CD8-positive, alpha-beta memory T cell (primary cell): ENCODE measurements at places on chromosomes 11 and 22.

- DNase-seq: no peak
Measured at GRCh38 chr11:116773203-116774097, 663 bp upstream of the BUD13 start.

DNA sequence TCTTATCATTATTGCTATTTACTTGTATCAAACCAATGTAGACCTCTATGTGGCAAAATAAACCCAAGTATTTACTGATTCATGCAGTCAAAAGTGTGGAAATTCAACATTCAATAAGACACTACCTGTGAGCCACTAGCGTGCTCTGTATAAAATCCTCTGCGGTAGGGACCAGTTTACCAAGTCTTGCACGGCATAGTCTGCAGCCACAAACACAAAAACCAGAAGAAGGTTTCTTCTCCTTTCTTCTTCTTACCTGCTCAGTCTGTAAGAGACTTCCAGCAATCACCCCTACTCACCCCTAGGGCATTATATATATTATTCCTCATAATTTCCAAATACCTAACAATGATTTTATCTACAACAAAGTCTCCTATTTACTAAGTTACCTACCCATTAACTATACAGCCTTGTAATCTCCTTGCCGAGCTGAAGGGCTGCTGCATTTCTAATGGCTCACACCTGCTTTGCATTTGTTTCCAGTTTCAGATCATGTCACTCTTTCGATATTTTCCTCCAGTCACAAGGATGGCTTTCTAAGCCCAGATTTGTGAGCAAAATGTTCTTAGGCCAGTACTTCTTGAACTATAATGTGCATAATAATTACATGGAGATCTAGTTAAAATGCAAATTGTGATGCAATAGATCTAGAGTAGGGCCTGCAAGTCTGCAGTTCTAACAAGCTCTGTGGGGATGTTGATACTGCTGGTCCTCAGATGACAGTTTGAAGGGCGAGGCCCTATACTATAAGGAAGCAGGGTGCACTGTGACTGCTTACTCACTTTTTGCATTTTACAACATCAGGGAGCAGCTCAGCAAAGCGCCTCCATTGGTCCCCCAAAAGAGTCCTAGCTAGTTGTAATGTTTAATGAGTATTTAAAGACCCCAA, 191.9 kb upstream of the DDI1 start:
- no peak for DNase-seq

GRCh38 chr11:32899438-32899837, 6.8 kb downstream of the QSER1 start:
- DNase-seq: no peak

DNA sequence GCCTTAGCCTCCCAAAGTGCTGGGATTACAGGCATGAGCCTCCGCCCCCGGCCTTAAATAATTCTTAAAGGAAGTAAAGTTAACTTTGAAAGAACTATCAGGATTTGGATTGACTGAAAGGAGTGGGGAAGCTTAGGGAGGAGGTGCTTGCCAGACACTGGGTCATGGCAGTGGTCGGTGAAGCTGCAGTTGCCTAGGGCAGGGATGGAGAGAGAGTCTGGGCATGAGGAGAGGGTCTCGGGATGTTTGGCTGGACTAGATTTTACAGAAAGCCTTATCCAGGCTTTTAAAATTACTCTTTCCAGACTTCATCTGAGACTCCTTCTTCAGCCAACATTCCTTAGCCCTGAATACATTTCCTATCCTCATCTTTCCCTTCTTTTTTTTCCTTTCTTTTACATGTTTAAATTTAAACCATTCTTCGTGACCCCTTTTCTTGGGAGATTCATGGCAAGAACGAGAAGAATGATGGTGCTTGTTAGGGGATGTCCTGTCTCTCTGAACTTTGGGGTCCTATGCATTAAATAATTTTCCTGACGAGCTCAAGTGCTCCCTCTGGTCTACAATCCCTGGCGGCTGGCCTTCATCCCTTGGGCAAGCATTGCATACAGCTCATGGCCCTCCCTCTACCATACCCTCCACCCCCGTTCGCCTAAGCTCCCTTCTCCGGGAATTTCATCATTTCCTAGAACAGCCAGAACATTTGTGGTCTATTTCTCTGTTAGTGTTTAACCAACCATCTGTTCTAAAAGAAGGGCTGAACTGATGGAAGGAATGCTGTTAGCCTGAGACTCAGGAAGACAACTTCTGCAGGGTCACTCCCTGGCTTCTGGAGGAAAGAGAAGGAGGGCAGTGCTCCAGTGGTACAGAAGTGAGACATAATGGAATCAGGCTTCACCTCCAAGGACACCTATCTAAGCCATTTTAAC, at the start of gene NNMT:
NNMT (plus strand) TSS at position 724 of the 929 bp plus-strand sequence; CDS start at position 882, 158 bp downstream.
- no peak for DNase-seq

DNA sequence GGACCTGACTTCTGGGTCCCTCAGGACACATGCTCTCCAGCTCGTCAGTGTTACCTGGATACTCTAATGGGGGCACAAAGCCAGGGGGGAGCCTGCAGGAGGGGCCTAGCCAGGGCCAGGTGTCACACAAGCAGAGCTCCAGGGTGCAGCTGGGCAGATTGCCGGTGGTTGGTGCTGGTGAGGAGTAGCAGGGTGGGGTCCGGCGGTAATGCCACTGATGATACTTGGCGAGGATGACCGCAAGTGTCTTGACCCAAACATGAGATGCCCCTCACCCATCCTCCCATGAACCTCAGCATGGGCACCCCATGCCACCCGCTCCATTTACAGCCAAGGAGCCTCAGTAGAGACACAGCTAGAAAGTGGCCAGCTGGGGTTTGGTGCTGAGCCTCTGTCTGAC, 15.1 kb upstream of the KCNQ1OT1 start:
- no peak for DNase-seq

DNA sequence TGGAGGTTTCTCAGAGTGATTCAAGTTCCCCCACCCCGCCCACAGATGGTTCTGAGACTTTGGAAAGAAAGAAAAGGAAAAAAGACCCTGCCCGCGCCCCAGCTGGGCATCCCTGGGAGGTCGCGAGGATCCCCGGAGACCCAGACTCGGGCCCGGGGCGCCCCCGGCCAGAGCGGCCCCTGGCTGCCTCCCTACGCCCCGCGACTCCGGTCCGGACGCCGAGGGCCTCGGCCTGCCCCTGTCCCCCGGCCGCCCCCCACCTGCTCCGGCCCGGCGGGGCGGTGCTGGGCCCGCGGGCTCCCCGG, 2.3 kb upstream of the AIFM3 start:
- DNase-seq: no peak

- DNase-seq: no peak
Measured at GRCh38 chr11:64120951-64121569, 44.9 kb downstream of the MACROD1 start.

DNA sequence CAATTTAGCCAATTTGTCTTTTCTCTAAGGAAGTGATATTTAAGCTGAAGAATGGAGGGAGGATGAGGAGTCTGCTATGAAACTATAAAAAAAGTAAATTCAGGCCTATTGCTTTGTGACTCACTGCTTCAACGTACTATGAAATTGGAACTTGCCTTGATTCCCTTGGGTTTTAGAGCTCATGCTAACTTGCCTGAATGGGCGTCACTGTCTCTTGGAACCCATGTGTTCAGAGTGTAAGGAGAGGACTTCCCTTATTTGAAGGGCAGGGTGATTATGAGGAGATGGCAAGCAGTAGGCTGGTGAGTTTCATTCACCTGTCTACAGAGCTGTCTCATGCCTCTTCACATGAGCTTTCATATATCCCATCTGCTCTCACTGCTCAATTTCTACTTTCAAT, 28.7 kb upstream of the WT1 start:
- DNase-seq: no peak

GRCh38 chr22:20590477-20591294, 83.3 kb downstream of the MED15 start:
- no peak for DNase-seq

- DNase-seq: no peak
Measured at GRCh38 chr11:101010899-101011298, 118.7 kb downstream of the PGR start.

DNA sequence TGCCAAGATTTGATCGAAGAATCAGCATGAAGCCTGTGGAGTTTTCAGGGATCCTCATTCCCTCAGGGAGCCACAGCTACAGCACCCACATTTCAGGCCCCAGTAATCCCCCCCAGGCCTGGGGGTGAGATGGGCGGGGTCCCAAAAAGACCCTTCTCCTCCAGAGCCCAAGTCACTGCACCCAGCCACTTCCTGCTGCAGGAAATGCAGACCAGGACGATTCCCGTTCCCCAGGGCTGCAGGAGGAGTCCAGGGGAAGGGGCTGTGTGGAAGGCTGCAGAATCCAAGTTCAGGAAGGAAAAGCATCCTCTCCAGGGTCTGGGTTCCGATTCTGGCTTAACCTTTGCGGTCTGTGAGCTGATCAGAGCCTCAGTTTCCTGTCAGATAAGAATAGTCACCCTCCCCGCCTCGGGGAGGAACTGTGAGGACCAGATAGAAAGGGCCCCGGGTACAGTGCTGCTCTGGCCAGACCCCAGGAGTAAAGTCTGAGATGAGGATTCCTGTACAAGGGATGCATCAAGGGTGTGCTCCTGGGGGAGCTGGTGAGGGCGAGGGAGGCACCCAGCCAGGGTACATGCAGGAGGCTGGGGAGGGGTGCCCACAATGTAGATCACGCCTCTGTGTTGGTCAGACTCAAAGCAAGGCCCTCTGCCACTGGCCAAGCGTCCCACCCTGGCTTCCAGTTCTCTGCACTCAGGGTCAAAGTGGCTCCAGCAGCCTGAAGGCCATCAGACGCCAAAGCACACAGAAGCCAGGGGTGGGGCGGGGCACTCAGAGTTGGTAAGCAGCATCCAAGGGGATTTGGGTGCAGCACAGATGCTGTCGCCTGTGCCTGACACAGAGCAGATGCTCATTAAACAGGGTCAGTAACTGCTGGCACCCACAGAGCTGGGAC, 30.1 kb upstream of the TP53I11 start:
- no peak for DNase-seq

GRCh38 chr22:25051983-25052710, 99.6 kb downstream of the KIAA1671 start:
- DNase-seq: no peak

DNA sequence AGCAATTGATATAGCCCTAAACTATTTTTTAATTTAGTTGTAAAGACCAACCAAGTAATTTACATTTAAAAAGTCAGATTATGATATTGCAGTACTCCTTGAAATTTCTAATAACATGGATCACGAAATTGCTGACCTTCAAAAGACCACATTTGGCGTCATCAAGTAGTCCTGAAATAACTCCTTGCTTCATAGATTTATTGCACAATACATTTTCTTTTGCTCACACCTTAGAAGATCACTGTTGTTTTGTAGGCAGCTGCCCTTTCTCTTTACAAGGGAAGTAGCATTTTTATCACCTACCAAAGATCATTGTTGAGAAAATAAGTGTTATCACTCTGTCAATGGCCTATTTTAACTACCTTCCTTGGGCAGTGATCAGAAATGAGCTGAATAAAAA, 815.8 kb downstream of the METTL15 start:
- no peak for DNase-seq

DNA sequence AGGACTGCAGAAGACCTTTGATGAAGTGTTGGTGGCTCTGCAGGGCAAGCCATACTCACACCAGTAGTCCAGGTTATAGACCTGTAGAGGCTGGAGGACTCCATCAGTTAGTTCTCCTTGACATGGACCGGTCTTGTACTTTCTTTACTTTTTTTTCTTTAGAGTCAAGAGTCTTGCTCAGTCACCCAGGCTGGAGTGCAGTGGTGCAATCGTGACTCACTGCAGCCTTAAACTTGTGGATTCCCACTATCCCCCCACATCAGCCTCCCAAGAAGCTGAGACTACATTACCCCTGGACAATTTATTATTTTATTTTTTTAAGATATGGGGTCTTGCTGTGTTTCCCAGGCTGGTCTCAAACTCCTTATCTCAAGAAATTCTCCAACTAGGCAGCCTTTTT, 49.6 kb upstream of the E2F8 start:
- no peak for DNase-seq

DNA sequence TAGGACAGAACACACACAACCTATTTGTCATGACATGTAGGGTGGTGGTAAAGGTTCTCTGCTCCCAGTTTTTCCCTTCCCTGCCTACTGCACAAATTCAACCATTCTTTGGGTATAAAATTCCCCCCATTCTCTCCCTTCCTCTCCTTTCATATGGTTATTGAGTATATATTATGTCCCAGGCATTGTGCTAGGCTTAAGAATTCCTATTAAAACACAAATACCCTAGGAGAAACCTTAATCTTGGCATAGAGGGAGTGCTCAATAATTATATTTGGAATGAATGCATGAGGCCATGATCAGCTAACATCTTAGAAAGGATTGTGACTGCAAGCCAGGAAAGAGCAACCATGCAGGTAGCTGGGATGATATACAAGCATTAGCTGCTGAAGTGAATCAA, 120.4 kb upstream of the MTMR2 start:
- no peak for DNase-seq

- no peak for DNase-seq
Measured at GRCh38 chr11:76234416-76235232, 28.3 kb upstream of the WNT11 start.

- DNase-seq: no peak
Measured at GRCh38 chr11:68545796-68546195, 85.2 kb downstream of the PPP6R3 start.

GRCh38 chr22:44608597-44609399, 93.2 kb upstream of the PRR5 start:
- no peak for DNase-seq

DNA sequence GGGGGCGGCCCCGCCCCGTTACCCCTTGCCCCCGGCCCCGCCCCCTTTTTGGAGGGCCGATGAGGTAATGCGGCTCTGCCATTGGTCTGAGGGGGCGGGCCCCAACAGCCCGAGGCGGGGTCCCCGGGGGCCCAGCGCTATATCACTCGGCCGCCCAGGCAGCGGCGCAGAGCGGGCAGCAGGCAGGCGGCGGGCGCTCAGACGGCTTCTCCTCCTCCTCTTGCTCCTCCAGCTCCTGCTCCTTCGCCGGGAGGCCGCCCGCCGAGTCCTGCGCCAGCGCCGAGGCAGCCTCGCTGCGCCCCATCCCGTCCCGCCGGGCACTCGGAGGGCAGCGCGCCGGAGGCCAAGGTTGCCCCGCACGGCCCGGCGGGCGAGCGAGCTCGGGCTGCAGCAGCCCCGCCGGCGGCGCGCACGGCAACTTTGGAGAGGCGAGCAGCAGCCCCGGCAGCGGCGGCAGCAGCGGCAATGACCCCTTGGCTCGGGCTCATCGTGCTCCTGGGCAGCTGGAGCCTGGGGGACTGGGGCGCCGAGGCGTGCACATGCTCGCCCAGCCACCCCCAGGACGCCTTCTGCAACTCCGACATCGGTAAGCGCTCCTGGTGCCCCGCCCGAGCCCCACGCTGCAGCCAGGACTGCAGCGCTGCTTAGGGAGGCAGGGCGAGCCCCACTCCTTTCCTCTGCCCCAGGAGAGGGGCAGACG, at the start of gene TIMP3:
TIMP3 (plus strand) TSS at position 169 of the 700 bp plus-strand sequence; CDS start at position 466, 297 bp downstream.
- DNase-seq: no peak

- no peak for DNase-seq
Measured at GRCh38 chr11:19405966-19406365, 165.2 kb upstream of the E2F8 start.

DNA sequence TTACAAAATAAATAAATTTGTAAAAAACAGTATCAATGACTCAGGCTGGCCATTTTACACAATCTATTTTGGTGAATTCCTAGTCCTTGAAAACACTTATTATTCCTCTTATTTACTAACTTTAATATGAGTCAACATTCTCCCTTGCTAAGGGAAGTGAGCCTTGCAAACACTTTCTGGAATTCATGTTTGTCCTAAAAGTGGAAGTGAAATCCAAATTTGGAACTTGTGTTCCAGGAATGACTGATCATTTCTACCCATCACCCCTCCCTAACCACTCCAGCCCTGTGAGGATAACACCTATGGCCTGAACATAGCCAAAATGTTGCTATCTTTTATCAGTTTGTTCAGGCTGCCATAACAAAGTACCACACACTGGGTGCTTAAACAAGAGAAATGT, 83.1 kb downstream of the OR5AK2 start:
- no peak for DNase-seq
